ENCODE measurements at places on chromosomes 16 and 17. TPM values are rescaled to one million over a fixed set of nuclear protein-coding genes. Genes with fewer than 3 reads are reported as not detected.

DNA sequence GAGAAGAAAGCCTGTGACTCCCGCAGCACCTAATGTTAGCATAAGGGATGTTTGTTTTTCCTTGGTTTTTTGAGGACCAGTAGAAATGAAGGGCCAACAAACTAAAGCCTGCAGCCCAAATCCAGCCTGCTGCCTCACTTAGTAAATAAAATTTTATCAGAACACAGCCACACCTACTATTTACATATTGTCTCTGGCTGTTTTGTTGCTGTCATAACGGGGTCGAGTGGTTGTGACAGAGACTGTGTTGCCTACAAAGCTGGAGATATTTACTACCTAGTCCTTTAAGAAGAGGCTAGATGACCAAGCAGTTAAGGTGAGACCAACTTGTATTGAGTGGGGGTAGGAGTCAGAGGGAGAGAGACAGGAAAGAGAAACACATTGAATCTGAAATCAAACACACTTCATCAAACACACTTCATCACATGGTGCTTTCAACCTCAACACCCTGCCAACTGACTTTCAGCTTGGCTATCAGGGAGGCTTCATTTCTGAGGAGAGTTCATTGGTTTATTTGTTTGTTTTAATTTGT lies 546.3 kb upstream of the CDH11 start:
- no peak for DNase-seq

GRCh38 chr17:57603978-57604377 lies 141.1 kb downstream of the CCDC182 start:
- DNase-seq = no peak

DNA sequence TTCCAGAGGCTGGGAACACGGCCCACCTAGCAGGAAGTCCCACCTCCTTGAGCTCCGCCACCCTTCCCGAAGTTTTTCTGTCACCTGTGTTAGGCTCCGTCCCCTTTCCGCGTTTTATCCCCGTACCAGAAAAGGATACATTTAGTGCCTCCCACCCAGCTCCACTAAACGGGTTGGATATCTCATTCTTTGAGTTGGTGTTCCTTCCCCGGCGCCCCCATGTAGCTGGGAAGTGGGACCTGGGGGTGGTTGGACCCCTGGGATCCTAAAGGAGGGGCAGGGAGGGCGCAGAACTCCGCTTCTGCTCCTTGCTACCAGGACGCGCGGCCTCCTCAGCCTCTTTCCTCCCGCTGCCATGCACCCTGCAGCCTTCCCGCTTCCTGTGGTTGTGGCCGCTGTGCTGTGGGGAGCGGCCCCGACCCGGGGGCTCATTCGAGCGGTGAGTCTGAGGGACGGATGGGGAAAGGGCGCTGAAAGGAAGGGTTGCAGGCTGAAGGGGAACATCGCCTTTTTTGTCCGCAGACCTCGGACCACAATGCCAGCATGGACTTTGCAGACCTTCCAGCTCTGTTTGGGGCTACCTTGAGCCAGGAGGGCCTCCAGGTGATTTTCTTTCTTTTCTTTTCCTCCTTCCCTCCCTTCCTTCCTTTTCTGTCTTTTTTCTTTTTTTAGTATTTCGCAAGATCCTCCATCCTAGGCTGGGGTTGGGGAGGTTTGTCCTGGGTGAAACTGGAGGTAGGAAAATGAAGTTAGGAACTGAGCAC lies 669 bp downstream of the RNF167 start:
- no peak for DNase-seq

DNA sequence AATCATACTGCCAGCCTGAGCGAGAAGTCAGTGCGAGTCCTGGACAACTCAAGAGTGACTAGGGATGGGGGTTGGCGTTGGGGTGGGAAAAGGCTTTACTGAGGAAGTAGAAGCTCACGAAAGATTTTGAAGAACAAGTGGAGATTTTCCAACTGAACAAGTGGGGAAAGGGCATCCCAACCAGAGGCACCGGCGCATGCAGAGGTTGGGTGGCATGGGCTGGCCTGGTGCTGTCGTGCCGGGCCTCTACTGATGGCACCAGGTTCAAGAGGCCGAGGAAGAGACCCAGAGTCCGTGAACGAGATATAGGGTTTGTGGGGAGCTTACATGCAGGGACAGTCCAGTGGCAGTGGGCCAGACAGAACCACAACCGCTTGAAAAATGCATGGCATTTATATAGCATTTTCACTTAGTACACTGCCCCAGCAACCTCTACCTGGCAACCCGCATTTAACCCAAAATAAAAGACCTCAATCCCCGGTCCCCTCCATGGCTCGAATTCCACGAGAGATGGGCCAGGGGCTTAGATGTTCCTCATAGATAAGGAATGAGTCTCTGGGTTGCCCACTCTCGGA lies 7.7 kb upstream of the ITGA3 start:
- DNase-seq = no peak

DNA sequence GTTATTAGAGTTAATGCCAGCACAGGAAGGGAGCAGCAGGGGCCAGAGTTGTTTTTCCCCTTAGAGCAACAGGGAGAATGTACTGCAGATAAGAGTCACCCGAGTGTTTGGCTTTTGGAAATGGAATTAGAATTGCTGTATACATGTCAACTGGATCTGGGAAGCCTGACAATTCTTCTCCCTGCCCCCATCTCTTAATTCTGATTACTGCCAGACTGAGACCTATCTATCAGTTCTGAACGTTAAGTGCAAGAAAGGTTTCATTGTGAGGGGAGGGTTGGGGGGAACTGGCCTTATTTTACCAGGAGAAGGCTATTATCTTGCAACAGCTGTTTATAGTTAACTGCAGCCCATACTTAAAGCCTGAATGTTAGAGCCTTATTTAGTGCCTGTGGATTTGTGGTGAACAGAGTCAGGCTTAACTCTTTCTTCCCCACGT lies 424.5 kb upstream of the CDH11 start:
- DNase-seq = no peak

DNA sequence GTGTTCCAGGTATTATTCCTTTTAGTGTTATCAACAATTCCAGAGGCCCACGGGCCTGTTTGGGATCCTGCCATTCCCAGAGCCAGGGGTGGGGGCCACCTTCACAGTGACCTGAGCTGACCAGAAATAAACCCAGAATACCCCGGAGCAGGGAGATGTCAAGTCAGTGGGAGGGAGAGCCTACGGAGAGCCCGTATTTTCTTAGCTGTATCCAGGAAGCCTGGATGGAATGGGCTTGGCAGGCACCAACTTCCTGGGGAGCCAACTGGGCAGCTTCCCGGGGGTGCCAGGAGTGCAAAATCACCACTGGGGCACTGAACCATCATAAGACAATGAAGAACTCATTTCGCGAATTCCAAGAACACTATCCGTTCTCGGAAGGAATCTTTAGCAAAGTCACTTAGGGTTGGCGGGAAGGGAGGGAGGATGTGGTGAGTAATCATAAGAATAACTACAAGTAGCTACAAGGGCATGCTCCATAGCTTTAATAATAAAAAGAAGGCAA lies 13.2 kb upstream of the MRTFB start:
- DNase-seq = no peak

DNA sequence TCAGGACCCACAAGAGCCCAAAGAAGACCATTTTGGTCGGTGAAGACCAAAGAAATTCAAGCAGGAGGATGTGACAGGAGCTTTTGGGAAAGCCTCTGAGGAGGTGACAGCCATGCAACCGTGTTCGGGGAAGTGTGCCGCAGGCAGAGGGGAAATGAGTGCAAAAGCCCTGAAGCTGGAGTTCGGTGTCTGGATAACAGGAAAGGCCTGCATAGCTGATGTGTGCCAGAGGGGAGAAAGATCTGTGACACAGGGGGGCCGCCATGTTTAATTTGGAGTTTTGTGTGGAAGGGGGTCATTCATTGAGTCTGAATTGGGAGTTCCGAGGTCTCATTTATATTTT lies 870 bp upstream of the ZC3H7A start:
- no peak for DNase-seq

DNA sequence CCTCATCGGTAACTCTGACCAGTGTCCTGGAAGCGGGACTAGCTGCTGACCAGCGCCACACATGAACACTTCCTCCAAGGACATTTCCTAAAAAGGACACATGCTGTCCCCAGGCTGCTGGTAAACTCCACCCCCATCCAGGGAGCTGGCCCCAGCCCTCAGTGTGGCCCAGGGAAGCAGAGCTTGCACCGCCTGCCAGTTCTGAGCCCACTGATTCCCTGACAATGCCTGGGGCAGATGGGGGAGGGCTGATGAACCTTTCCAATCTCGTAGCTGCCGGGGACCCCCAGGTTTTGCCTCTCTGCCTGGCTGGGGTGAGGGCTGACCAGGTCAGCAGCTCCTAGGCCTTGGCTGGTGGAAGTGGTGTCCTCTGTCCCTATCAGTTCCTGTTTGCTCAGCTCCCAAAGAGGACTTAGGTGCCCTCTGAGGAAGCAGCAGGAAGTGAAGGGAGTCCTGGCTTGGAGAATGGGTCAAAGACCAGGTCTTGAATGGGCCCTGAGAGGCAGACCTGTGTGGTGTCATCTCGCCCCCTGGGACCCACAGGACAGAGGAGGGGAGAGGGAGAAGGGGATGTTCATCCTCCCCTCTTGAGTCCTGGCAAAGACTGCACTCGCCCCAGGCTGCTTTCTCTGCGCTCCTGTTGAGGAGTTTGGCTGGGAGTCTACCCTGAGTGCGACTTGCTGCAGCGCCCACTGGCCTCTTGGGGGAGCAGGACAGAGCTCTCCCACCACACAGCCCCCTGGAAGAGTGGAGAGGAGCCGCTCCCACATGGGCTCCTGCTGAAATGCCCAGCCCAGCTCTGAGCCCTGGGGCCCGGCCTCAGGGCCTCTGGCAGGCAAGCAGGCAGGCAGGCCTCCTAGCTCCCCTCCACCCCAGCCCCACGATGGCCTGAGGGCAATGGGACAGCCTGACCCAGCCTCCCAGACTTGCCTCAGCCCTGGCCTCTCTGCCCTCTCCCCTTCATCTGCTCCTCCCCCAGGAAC lies 16.8 kb downstream of the PDK2 start:
- no peak for DNase-seq

The IGF2BP1 gene
- total RNA-seq = 1.2 TPM

DNA sequence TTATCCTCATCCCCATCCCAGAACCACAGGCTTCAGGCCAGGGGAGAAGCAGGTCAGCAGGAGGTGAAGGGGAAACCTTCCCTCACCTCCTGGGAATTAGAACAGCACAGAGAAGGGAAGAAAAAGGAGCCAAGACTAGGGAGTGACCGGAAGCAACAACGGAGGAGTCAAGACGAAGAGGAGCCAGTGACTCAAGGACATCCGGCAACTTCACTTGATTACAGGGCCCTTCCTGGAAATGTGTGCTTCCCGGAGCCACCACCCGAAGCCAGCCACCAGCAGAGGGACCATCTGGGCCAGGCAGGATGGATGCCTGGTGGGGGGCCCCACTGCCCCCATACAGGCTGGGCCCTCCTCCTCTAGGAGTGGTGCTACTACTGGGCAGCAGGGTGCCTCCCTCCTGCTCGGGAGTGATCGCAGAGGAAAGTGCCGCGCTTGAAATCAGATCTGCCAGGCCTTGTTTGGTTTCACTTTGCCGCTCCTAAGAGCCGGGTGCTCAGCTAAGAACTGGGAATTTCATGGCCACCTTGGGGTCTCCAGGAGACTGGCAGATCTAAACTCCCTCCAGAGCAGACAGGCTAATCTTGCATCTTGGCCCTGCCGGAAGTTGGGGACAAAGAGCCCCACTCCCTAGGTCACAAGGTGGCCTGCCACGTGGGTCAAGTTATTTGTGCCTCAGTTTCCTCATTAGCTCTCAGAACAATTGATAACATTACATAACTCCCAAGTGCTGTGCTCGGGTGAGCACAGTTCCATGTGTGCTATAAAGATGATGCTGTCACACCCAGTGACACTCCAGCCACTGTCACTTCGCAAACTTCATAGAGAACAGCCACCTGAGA lies 6.6 kb downstream of the CDC42EP4 start:
- peak; percentile 82 for DNase-seq

DNA sequence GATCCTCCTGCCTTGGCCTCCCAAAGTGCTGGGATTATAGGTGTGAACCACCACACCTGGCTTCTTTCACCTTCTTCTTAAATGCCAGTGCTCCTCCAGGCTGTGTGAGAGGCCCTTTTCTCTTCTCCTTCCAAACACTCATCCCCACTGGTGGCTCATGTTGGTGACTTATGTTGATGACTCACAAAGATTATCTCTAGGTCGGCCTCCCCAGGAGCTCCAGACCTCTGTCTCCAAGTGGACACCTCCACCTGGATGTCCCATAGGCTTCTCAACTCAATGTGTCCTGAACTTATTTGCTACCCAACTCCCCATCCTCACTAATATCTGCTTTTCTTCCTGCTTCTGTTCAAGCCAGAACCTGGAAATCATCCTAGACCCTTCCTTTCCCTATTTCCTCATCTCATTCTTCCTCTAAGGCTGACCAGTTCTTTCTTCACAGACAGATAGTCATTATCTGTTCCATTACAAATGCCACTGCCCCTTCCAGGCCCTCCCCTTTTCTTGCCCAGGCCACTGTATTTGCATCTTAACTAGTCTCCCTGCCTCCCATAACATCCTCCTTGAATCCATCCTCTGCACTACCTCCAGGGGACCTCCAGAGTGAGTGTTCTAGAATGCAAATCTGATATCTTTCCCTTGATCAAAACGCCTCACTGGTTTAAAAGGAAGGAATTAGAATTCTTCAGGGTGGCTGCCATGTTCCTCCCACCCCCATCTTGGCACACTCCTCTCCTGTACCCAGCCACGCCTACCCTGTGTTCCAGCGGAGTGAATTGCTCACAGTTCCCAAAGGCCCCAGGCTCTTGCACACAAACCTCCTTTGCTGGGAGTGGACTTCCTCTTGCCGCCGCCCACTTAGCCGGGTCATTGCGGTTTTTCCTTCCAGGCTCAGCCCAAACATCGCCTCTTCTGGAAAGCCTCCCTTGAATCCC lies 34.8 kb upstream of the FBXO47 start:
- DNase-seq = peak; percentile 25

The TEKT1 gene
- total RNA-seq = not detected

The PRSS53 gene
- 5.1 TPM for total RNA-seq

- peak; percentile 15 for DNase-seq
Observed at GRCh38 chr17:52410781-52411180, 252.3 kb upstream of the CA10 start.

Data from Caki2 (cell line).